ENCODE measurements at places on chromosomes 2 and 18.

DNA sequence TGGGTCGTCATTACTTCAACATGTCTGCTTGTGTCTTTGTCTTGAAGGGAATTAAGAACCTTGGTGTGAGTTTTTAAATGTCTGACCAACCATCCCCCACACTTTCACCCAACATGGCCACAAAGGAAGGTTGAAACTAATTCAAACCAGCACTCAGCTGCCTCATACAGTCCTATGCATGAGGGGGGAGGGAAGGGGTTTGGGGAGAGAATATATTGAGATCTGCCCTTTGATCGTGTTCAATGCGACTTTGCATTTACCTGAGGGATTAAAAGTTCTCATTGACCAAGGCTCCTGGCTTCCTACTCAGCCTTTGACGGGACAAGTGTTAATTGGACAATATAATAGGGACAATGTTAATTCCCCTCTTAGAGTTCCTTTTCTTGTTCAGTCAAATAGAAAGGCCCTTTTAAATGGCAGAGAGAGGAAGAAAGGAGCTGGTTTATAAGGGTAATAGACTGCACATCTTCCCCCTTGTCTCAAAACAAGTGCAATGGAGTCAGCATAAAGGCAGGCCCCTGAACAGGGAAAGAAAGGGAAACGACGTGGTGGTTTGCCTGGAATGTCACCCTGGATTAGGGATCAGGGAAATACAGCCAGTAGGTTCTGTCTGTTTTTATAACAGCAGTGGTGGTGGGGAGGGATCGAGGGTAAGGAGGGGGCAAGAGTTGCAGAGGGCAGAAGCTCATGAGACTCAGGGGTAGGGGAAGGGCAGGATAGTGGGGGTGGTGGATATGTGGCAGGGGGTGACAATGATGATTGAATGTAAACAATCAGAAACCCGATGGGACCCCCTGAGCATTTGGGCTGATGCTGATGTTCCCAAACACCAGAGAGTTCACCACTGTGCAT is 198.7 kb downstream of the MYCN start:
- no peak overlapping the region for H3K4me3 ChIP-seq
- no peaks in the 10 kb centered on the region for H3K27me3 ChIP-seq
- DNase-seq, result no peak
- no peak overlapping the region for H3K27ac ChIP-seq

GRCh38 chr2:31312898-31313297 is 78.9 kb downstream of the EHD3 start:
- no peak overlapping the region for H3K27ac ChIP-seq
- no peaks in the 10 kb centered on the region for H3K27me3 ChIP-seq
- no peak overlapping the region for H3K4me3 ChIP-seq
- no peak for DNase-seq
- H3K4me1 ChIP-seq, result peaks cover 21% of the 10 kb centered on the region

DNA sequence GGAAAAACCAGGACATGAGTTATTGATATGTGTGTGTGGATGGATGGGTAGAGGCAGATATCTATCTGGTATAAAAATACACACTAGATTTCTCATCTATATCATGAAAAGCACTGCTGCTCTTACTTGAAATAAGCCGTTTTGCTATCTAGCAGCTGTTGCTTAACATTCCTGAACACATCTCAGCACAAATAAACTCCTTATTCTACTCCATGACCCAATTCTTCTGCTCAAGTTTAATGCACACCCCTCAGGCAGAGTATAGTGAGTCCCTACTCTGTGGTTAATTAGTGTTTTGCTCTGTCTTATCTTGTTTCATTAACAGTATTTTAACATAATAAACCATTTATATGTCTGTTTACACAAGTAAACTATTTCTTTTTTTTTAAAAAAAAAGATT is 134.2 kb downstream of the CBLN2 start:
- DNase-seq, result no peak
- H3K27ac ChIP-seq, result no peak overlapping the region
- H3K4me3 ChIP-seq, result no peak overlapping the region
- no peaks in the 10 kb centered on the region for H3K36me3 ChIP-seq
- H3K4me1 ChIP-seq, result no peaks in the 10 kb centered on the region

GRCh38 chr2:37569986-37570679 is 101.3 kb downstream of the CDC42EP3 start:
- H3K4me1 ChIP-seq, result no peaks in the 10 kb centered on the region
- no peak for DNase-seq
- no peak overlapping the region for H3K4me3 ChIP-seq
- H3K27ac ChIP-seq, result no peak overlapping the region

- peaks cover 24% of the 10 kb centered on the region for H3K4me1 ChIP-seq
- H3K27me3 ChIP-seq, result no peaks in the 10 kb centered on the region
- H3K4me3 ChIP-seq, result no peak overlapping the region
- no peak for DNase-seq
Observed at GRCh38 chr2:239055756-239056493, 208.0 kb downstream of the TWIST2 start.

- H3K36me3 ChIP-seq, result no peaks in the 10 kb centered on the region
- no peaks in the 10 kb centered on the region for H3K4me1 ChIP-seq
- no peaks in the 10 kb centered on the region for H3K27me3 ChIP-seq
- H3K27ac ChIP-seq, result no peak overlapping the region
- H3K4me3 ChIP-seq, result no peak overlapping the region
Observed at GRCh38 chr2:10523406-10524189, 75.5 kb upstream of the ODC1 start.

- H3K27me3 ChIP-seq, result no peaks in the 10 kb centered on the region
- DNase-seq, result no peak
- no peaks in the 10 kb centered on the region for H3K36me3 ChIP-seq
- no peak overlapping the region for H3K4me3 ChIP-seq
- no peak overlapping the region for H3K27ac ChIP-seq
Observed at GRCh38 chr2:171201767-171202166, 41.1 kb upstream of the TLK1 start.

DNA sequence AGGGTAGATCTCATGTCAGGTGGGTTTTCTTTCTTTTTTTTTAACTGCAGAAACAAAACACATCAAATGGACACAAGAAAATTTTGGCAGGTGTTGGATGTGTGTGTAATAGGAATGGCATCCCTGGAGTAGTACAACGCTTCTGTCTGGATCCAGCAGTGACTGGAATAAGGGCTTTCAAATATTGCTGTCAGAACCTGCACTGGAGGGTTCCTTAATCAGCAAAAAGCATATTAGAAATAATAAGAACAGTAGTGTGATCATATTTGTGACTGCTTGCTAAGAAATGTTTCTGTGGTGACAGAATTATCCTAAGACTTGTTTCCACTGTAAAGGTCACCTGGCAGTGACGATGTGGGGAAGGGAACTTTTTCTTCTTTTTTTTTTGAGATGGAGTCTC is 30.8 kb downstream of the CREG2 start:
- H3K27ac ChIP-seq, result no peak overlapping the region
- no peaks in the 10 kb centered on the region for H3K27me3 ChIP-seq
- no peak for DNase-seq

DNA sequence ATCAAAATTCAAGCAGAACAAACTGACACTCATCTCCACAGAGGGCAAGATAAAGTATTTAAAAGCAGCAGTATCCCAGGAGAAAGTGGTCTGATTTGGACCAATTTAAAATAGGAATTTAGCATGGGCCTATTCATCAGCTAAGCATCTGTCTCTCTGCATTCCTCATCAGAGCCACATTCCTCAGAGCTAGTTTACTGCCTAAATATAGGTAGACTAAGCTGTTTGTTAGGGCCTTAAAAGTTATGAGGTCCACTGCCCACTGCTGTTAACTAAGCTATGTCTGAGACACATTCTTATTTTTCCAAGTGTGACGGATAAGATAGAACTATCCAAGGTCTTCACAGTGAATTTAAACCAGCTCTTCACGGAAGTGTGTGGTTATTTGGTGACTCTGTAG is 17.6 kb downstream of the NEB start:
- H3K4me3 ChIP-seq, result no peak overlapping the region
- no peaks in the 10 kb centered on the region for H3K27me3 ChIP-seq
- H3K27ac ChIP-seq, result no peak overlapping the region
- H3K4me1 ChIP-seq, result no peaks in the 10 kb centered on the region

- H3K36me3 ChIP-seq, result no peaks in the 10 kb centered on the region
- no peak for DNase-seq
- peaks cover 5% of the 10 kb centered on the region for H3K27me3 ChIP-seq
- no peak overlapping the region for H3K27ac ChIP-seq
Observed at GRCh38 chr2:238653431-238654109, 194.3 kb upstream of the TWIST2 start.

DNA sequence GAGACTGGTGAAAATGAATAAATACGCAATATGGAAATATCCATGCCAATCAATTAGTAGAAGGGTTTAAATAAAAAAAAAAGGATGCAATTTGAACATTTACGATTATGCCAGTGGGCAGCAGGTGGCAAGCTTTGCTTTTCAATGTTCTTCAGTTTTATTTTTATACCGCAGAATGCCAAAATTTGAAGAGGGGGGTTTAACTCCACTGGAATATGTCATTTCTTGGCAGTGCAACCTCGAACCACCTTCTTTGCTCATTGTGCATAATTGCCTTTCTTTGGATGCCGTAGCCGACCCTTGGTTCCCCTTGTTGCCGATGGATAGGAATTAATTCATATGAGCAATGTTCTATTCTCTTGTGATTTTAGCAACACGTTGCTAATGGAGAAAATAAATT is 88.0 kb downstream of the LTBP1 start:
- H3K36me3 ChIP-seq, result no peaks in the 10 kb centered on the region
- no peaks in the 10 kb centered on the region for H3K27me3 ChIP-seq
- no peaks in the 10 kb centered on the region for H3K4me1 ChIP-seq
- no peak overlapping the region for H3K4me3 ChIP-seq
- DNase-seq, result peak; percentile 31
- H3K27ac ChIP-seq, result no peak overlapping the region

- H3K4me1 ChIP-seq, result no peaks in the 10 kb centered on the region
- no peak overlapping the region for H3K4me3 ChIP-seq
- DNase-seq, result peak; percentile 58
- H3K27me3 ChIP-seq, result no peaks in the 10 kb centered on the region
- no peaks in the 10 kb centered on the region for H3K36me3 ChIP-seq
Observed at GRCh38 chr18:13159579-13159978, 59.0 kb upstream of the LDLRAD4 start.

- no peaks in the 10 kb centered on the region for H3K27me3 ChIP-seq
- no peaks in the 10 kb centered on the region for H3K4me1 ChIP-seq
- no peak overlapping the region for H3K27ac ChIP-seq
- H3K36me3 ChIP-seq, result no peaks in the 10 kb centered on the region
- H3K4me3 ChIP-seq, result no peak overlapping the region
Observed at GRCh38 chr2:153645599-153645998, 167.0 kb upstream of the RPRM start.

DNA sequence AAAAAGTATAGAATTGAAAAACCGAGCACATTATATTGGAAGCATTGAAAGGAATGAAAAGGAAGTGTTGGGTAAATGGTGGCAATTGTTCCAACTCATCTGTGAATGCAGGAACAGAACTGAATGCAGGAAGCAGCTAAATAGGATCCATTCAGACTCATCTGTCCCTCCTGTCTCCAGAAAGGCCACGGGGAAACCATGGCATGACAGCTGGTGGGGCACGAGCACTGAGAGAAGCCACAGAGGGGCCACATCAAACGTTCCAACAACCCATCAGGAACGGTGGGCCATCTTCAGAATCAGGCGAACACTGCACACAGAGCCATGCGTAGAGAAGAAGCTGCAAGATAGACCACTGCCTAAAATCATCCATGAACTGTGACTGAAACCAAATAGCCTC is 138.5 kb upstream of the SLC35G4 start:
- H3K4me1 ChIP-seq, result no peaks in the 10 kb centered on the region
- H3K4me3 ChIP-seq, result no peak overlapping the region
- no peaks in the 10 kb centered on the region for H3K27me3 ChIP-seq

DNA sequence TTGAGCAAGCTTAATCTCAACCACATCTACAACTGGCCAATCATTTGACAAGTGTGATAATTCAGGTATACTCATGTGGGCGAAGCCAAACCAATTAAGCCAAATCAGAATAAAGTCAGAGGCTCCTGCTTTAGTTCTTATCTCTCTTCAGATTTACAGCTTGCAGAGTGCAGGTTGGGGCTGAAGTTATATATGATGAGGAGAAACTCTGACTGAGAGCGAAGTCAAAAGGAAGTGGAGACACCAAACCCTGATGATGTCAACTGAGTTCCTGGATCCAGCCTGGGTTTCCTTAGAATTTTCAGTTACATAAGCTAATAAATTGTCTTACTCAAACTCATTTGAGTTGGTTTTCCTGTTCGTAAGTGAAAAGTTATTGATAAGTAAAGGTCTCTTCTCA is 73.9 kb downstream of the ASXL2 start:
- H3K36me3 ChIP-seq, result peaks cover 35% of the 10 kb centered on the region
- no peaks in the 10 kb centered on the region for H3K27me3 ChIP-seq
- no peaks in the 10 kb centered on the region for H3K4me1 ChIP-seq
- DNase-seq, result no peak
- no peak overlapping the region for H3K4me3 ChIP-seq

GRCh38 chr18:4720518-4720917 is 265.4 kb upstream of the DLGAP1 start:
- H3K36me3 ChIP-seq, result no peaks in the 10 kb centered on the region
- H3K27ac ChIP-seq, result no peak overlapping the region
- DNase-seq, result no peak
- H3K4me3 ChIP-seq, result no peak overlapping the region
- H3K4me1 ChIP-seq, result no peaks in the 10 kb centered on the region
- no peaks in the 10 kb centered on the region for H3K27me3 ChIP-seq

DNA sequence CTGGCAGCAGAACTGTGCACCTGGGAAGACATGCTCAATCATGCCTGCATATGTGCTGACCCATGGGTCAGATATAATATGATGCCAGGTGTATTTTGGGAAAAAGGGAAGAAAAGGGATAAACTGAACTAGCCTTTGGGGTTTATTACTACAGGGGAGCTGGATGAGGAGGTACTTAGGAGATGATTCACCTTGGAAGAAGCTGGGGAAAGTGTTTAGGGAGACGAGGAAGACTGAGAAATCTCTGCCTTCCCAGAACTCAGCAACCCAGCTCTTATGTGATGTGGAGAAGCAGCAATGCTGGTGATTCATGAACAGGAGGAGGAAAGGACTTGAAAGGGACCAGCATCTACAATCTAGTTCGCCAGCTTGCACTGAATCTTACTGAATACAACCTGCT is 110.2 kb downstream of the BARD1 start:
- no peaks in the 10 kb centered on the region for H3K4me1 ChIP-seq
- no peak overlapping the region for H3K27ac ChIP-seq
- no peaks in the 10 kb centered on the region for H3K36me3 ChIP-seq
- no peak overlapping the region for H3K4me3 ChIP-seq

- H3K27me3 ChIP-seq, result no peaks in the 10 kb centered on the region
- DNase-seq, result peak; percentile 84
- H3K4me3 ChIP-seq, result no peak overlapping the region
- no peak overlapping the region for H3K27ac ChIP-seq
- peaks cover 13% of the 10 kb centered on the region for H3K4me1 ChIP-seq
- H3K36me3 ChIP-seq, result no peaks in the 10 kb centered on the region
Observed at GRCh38 chr2:75361486-75361885, 162.2 kb upstream of the TACR1 start.

GRCh38 chr2:219254590-219255201 is 978 bp upstream of the TUBA4A start:
- no peaks in the 10 kb centered on the region for H3K27me3 ChIP-seq
- H3K27ac ChIP-seq, result no peak overlapping the region
- peak; percentile 61 for DNase-seq
- H3K4me1 ChIP-seq, result peaks cover 48% of the 10 kb centered on the region
- peak overlapping the region; percentile 75 for H3K4me3 ChIP-seq

All from common myeloid progenitor, CD34-positive (primary cell).